ENCODE measurements at places on chromosomes 4 and X.

DNA sequence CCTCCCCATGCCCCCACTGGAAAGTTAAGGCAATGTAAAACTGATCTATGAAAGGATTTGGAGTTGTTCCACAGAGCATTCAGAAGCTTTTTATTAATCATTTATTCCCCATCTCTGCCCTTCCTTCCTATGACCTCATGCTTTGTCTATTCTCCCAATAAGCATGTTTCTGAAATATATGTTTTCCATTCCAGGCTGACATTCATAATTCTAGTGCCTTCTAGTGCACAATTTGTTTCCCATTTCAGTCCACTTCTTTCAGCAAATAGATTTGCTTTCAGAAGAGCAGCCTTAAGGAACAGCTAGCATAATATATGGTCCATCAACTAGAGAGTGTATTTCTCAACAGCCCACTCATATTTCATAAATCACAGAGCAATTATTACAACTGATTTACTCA lies 77.1 kb upstream of the ATXN3L start:
- no peak for DNase-seq

DNA sequence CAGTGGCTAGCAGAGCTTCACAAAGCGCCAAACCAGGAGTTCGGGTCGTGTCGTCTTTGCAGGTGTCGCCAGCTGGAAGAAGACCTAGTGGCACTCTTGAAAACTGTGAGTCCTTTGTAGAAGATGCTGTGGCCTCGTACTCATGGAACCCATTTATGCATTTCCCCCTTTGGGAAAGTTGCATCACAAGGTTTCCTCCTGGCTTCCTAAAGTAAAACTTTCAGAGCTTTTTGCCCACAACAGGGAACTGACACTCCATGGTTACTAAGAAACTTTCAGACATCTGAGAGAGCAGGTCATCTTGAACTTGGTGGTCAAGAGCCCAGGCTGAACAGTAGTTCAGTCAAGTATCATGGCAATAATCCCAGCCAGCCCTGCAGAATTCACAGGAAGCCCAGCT lies 15.9 kb upstream of the NOCT start:
- no peak for DNase-seq

GRCh38 chr4:48756689-48757220 lies 23.3 kb downstream of the FRYL start:
- DNase-seq, result no peak

GRCh38 chr4:164659765-164660164 lies 94.2 kb upstream of the SMIM31 start:
- DNase-seq, result no peak

DNA sequence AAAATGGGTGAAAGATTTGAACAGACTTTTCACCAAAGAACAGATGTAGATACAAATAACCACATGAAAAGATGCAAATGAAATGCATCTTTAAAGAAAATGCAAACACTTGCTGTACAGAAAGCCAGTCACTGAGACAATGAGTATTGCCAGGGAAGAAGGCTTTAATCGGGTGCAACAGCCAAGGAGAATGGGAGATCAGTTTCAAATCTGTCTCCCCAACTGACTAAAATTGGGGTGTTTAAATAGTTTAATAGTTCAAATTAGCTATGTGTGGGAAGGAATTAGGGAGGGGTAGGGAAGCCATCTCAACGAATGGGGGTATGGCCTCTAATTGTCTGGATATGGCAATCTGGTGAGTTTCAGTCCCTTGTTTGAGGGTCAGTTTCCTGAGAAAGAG lies 295.4 kb downstream of the PTTG2 start:
- no peak for DNase-seq

DNA sequence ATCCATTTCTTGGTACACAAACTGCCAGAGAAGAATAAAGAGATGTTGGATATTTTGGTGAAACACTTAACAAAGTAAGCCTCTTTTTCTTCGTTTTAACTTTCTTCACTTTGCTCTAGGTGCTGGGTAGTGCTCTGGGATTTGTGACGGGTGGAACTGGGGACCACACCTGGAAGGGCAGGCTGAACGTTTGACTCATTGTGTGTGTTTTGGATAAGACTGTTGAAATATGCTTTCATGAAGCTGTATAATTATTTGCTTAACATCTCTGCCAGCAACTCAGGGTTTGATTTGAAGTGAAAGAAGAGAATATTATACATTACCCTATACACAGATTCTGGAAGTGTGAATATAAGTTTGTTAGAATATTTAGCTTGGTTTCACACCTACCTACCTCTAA lies 233.2 kb downstream of the ARHGAP10 start:
- DNase-seq, result no peak

GRCh38 chr4:55132775-55133174 lies 7.4 kb upstream of the KDR start:
- no peak for DNase-seq

DNA sequence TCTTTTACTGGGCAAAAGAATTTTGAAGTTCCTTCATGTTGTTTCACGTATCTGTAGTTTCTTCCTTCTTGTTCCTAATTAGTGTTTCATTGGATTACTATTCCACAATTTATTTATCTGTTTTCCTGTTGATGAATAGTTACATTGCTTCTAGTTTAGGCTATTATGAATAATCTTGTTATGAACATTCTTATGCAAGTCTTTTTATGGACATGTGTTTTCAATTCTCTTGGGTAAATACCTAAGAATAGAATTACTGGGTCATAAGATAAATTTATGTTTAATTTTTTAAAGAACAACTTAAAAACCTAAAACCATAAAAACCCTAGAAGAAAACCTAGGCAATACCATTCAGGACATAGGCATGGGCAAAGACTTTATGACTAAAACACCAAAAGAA lies 70.9 kb upstream of the RXFP1 start:
- DNase-seq, result no peak

DNA sequence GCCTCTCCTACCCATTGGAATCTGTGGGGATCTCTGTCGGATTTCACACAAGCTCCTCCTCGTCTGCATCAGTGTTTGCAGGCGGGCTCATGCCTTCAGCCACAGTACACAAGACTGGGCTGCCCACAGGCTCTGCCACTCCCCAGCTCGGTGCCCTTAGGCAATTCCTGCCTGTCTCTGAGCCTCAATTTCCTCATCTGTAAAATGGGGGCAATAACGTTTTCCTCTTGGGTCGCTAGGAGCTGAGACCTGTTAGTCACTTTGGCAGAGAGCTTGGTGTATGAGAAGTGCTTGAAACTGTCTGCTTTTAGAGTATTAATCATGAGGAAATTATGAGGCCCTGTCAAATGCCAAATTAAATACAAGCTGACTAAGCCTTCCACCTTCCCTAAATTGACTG lies 27.6 kb upstream of the MSX1 start:
- DNase-seq, result no peak

DNA sequence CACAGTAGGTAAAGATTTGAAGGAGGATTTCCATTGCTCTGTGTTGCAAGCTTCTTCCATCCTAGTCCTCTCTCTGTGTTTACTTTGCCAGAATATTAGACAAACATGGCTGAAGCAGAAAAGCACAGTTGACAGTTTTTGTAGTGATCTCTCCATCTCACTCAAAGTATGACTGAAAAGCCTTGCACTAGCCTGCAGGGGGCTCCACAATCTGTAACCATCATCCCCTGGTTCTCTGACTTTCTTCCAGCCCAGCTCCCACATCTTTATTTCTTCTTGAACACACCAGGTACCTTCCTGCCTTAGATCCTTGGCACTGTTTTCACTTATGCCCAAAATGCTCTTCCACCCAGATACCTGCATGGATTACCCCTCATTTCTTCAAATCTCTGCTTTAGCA lies 34.1 kb upstream of the HHIP start:
- DNase-seq, result no peak

GRCh38 chrX:37959212-37960021 lies 46.9 kb upstream of the SYTL5 start:
- DNase-seq, result no peak

Measured in effector CD4-positive, alpha-beta T cell (primary cell).